ENCODE measurements at places on chromosomes 12 and 14. TPM values are rescaled to one million over a fixed set of nuclear protein-coding genes. Genes with fewer than 3 reads are reported as not detected.

Gene KCNA1
- 0.08 TPM for total RNA-seq

Gene PTHLH
- total RNA-seq = 0.94 TPM

Gene TAS2R46
- total RNA-seq = 1.0 TPM

Gene NKX2-8
- 1.6 TPM for total RNA-seq

Gene KRT71
- not detected for total RNA-seq

Gene KCNMB4
- 3.9 TPM for total RNA-seq

DNA sequence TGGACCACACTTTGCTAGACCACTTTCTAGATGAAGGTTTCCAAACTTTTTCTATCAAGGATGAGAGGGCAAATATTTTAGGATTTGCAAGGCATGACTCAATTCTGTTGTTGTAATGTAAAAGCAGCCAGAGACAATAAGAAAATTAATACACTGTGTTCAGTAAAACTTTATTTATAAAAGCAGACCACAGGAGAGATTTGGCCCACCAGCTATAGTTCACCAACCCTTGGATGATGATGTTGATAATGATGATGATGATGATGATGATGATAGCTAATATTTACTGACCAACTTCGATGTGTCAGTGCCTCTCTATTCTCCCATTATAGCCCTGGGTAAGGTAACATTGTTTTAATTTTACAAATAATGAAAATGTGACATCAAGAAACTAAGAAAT is 156.5 kb downstream of the BTG1 start:
- H3K27me3 ChIP-seq = no peaks in the 10 kb centered on the region
- no peaks in the 10 kb centered on the region for H3K4me1 ChIP-seq
- no peak for DNase-seq
- no peak overlapping the region for H3K4me3 ChIP-seq
- no peaks in the 10 kb centered on the region for H3K36me3 ChIP-seq

GRCh38 chr12:115044073-115044472 is 360.1 kb upstream of the TBX3 start:
- H3K4me3 ChIP-seq = no peak overlapping the region
- no peak for DNase-seq
- no peaks in the 10 kb centered on the region for H3K36me3 ChIP-seq
- no peaks in the 10 kb centered on the region for H3K27me3 ChIP-seq
- no peaks in the 10 kb centered on the region for H3K4me1 ChIP-seq

- no peak for DNase-seq
- H3K27ac ChIP-seq = no peak within 1 kb of the TSS
- no peaks in the 10 kb centered on the region for H3K36me3 ChIP-seq
- no peaks in the 10 kb centered on the region for H3K4me1 ChIP-seq
- H3K27me3 ChIP-seq = no peaks in the 10 kb centered on the region
- H3K4me3 ChIP-seq = no peak within 1 kb of the TSS
Observed at GRCh38 chr12:4379405-4379804, at the start of gene FGF23. Gene FGF23 (minus strand): TSS chr12:4379712. CDS start chr12:4379582, 130 bp downstream.

GRCh38 chr12:131131077-131131807 is 177.5 kb downstream of the ADGRD1 start:
- H3K4me3 ChIP-seq = no peak overlapping the region
- DNase-seq = no peak
- no peaks in the 10 kb centered on the region for H3K36me3 ChIP-seq
- no peaks in the 10 kb centered on the region for H3K4me1 ChIP-seq

- no peaks in the 10 kb centered on the region for H3K4me1 ChIP-seq
- H3K27me3 ChIP-seq = no peaks in the 10 kb centered on the region
- no peak for DNase-seq
Observed at GRCh38 chr12:67382241-67382871, 113.2 kb downstream of the CAND1 start.

- peaks cover 14% of the 10 kb centered on the region for H3K4me1 ChIP-seq
- peak overlapping the region; percentile 65 for H3K27ac ChIP-seq
- no peaks in the 10 kb centered on the region for H3K27me3 ChIP-seq
- no peaks in the 10 kb centered on the region for H3K36me3 ChIP-seq
Observed at GRCh38 chr12:93819050-93819491, 141.9 kb downstream of the CRADD start.

DNA sequence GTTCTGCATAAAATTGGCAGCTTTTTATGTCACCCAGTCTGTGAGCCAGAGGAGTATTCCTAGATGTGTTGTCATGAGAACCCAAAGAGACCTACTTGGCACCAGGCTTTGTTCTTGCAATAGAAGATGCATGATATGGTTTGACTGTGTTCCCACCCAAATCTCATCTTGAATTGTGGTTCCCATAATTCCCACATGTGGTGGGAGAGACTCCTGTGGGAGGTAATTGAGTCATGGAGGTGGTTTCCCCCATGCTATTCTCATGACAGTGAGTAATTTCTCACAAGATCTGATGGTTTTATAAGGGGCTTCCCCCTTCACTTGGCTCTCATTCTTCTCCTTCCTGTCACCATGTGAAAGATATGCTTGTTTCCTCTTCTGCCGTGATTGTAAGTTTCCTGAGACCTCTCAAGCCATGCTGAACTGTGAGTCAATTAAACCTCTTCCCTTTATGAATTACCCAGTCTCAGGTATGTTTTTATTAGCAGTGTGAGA is 572.0 kb upstream of the ATP2B1 start:
- DNase-seq = no peak
- no peaks in the 10 kb centered on the region for H3K36me3 ChIP-seq
- H3K27me3 ChIP-seq = no peaks in the 10 kb centered on the region
- H3K27ac ChIP-seq = no peak overlapping the region
- no peaks in the 10 kb centered on the region for H3K4me1 ChIP-seq

DNA sequence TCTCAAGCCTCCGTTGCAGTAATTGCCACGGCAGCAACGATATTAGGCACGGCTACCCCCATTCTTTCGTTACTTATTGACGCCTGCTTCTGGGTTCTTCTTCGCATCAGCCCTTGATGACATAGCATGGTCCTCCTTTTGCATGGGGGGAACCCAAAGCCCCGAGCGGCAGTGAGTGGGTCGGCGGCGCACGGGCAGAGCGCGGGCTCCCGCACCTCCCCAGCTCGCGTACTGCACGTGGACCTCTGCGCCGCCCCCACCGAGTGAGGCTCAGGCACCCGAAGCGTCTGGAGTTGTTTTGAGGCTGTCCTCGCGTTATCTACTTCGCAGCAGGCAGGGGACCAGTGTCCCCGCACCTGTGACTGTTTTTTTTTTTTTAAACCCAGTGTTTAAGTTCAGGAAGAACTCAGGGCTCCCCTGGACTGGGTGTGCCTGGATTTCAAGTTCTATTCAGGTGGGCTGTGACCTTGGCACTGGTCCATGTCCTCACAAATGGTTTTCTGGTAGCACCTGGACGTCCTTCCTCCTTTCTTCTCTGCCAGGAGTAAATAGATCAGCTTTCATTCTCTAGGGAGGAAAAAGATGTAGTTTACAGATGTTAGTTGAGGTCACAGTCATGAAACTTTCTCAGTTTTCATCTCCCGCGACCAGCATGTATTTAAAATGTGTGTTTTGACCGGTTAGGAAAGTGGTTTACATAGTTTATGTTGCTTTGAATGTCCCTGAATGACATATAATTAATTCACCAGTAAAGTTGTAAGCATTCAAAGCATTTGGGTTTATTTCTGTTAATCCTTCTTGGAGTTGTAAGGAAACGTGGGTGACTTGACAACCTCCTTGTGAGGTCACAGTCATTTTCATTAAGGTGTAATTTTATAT is 1.4 kb upstream of the FOXN4 start:
- peaks cover 44% of the 10 kb centered on the region for H3K27me3 ChIP-seq
- peak overlapping the region; percentile 30 for H3K4me3 ChIP-seq
- no peak for DNase-seq
- H3K4me1 ChIP-seq = peaks cover 17% of the 10 kb centered on the region
- H3K36me3 ChIP-seq = no peaks in the 10 kb centered on the region

- peak overlapping the region; percentile 31 for H3K27ac ChIP-seq
- no peak overlapping the region for H3K4me3 ChIP-seq
- DNase-seq = no peak
- no peaks in the 10 kb centered on the region for H3K4me1 ChIP-seq
- H3K27me3 ChIP-seq = no peaks in the 10 kb centered on the region
- H3K36me3 ChIP-seq = no peaks in the 10 kb centered on the region
Observed at GRCh38 chr12:106090591-106091445, 47.9 kb downstream of the NUAK1 start.

GRCh38 chr12:5000204-5000603 is 43.5 kb upstream of the KCNA5 start:
- DNase-seq = no peak
- no peak overlapping the region for H3K27ac ChIP-seq
- H3K36me3 ChIP-seq = no peaks in the 10 kb centered on the region
- no peaks in the 10 kb centered on the region for H3K4me1 ChIP-seq
- H3K27me3 ChIP-seq = no peaks in the 10 kb centered on the region
- H3K4me3 ChIP-seq = no peak overlapping the region

DNA sequence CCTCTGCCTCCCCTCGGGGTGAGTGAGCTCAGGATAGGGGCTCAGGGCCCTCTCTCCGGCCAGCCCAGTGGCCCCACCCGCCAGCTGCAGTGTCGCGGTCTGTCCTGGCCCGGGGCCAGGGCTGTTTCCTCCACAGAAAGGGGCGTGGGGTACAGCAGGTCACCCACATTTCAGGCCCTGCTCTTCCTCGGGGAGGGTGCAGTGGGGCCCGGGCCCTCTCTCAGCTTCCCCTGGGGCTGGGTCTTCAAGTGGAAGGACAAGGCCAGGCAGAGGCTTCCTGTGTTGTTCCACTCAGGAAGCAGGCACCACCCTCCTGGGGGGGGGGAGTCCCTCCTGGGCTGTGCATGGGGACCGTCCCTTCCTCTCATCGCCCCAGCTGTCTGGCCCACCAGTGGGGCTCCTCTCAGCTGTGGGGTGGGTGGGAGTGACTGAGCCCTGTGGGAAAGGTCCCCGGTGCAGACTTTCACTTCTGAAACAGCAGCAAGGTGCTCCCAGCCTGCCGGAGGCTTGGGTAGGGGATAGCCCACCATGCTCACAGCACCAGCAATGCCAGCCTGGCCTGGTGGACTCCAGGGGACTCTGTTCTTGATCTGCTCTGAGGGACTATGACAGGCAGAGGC is 3.7 kb downstream of the GPR132 start:
- H3K27ac ChIP-seq = peak overlapping the region; percentile 83
- no peaks in the 10 kb centered on the region for H3K27me3 ChIP-seq
- peaks cover 79% of the 10 kb centered on the region for H3K4me1 ChIP-seq
- DNase-seq = no peak

GRCh38 chr14:75495882-75496281 is 26.4 kb upstream of the BATF start:
- no peaks in the 10 kb centered on the region for H3K36me3 ChIP-seq
- no peak overlapping the region for H3K4me3 ChIP-seq
- H3K27ac ChIP-seq = no peak overlapping the region
- DNase-seq = no peak
- H3K4me1 ChIP-seq = no peaks in the 10 kb centered on the region
- no peaks in the 10 kb centered on the region for H3K27me3 ChIP-seq

- H3K27ac ChIP-seq = no peak overlapping the region
- no peaks in the 10 kb centered on the region for H3K4me1 ChIP-seq
- no peak for DNase-seq
- no peaks in the 10 kb centered on the region for H3K27me3 ChIP-seq
Observed at GRCh38 chr12:18467620-18468245, 206.4 kb downstream of the PIK3C2G start.

DNA sequence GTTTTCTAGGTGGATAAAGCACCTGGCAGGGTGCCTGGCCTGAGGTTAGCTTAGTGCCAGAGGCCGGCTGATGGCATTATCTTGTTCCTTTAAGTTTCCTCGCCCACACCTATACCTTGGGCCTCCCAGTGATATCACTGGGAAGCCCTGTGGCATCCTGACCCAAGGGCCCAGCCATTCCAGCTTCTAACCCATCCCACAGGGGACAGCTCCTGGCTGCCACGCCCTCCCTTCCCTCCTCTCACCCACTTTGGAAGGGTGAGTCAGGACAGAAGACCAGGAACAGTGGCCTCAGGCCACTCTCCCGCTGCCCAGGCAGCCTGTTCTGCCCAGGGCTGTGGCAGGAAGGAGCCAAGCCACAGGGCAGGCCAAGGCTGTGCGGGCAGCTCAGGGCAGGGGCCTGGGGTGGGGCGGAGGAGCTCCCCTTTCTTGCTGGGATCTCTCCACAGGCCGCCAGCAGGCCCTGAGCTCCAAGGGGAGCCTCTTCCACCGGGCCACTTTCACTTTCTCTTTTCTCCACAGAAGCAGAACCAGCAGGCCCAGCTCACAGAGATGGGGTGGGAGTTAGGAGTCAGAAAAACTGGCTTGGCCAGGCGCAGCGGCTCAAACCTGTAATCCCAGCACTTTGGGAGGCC is 75.1 kb downstream of the IRF2BPL start:
- peak; percentile 90 for DNase-seq
- no peak overlapping the region for H3K4me3 ChIP-seq
- H3K36me3 ChIP-seq = no peaks in the 10 kb centered on the region
- no peaks in the 10 kb centered on the region for H3K27me3 ChIP-seq
- peaks cover 86% of the 10 kb centered on the region for H3K4me1 ChIP-seq

GRCh38 chr12:98635657-98636323 is 8.8 kb downstream of the IKBIP start:
- H3K4me1 ChIP-seq = peaks cover 40% of the 10 kb centered on the region
- no peaks in the 10 kb centered on the region for H3K36me3 ChIP-seq
- H3K4me3 ChIP-seq = no peak overlapping the region
- H3K27me3 ChIP-seq = no peaks in the 10 kb centered on the region

DNA sequence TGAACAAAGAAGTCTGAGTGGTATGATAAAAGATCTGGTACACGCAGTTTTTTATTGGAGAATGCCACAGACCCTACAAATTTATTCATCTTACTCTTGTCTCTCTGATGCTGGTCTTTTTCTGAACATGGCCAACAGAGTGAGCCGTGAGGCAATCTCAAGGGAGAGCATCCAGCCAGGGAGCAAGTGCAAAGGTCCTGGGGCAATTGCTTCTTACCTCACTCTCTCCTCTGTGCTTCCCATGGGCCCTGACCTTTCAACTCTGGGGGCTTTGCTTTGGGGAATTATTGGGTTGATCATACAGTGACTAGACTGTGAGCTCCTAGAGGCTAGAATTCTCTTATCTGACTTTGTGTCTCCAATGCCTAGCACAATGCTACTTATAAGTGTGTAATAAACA is 171.7 kb downstream of the MYRFL start:
- no peak overlapping the region for H3K4me3 ChIP-seq
- no peaks in the 10 kb centered on the region for H3K4me1 ChIP-seq
- DNase-seq = no peak

DNA sequence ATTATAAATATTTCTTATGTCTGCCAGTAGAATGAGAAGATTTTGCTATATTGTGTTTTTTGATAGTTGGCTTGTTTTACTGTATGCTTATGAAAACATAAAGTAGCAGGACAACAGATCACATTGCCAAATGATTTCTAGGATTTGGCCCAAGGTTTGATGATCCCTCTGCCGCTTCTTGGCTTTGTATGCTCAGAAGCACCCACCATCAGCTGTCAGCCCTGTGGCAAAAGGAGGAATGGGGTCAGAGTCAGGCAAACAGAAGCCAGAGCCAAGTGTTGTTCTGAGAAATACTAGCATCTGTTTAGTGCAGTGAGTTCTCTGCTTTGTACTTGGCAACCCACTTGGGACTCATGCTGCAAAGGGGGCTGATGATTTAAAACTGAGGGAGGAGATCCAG is 152.2 kb downstream of the PDE3A start:
- no peak overlapping the region for H3K4me3 ChIP-seq
- no peaks in the 10 kb centered on the region for H3K36me3 ChIP-seq
- H3K27me3 ChIP-seq = no peaks in the 10 kb centered on the region
- H3K4me1 ChIP-seq = no peaks in the 10 kb centered on the region
- DNase-seq = no peak
- H3K27ac ChIP-seq = no peak overlapping the region
